ENCODE measurements at places on chromosomes 7 and 10.

DNA sequence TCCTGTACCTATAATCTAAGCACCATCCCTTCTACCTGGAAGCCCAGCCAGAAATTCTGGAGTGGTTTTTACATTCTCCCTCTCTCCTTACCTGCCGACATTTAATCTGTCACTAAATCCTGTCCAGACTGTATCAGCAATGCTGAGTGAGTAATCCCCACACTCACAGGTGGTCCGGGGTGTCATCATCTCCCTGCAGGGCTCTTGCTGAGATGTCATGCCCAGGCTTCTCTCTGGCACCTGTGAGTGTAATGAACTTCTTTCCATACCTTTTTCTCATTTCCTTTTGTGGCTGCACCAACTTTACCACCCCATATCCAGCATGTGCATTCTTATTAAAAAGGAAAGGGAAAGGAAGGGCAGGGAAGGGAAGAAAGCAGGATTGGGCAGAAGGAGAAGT lies 355.2 kb downstream of the CCSER2 start:
- DNase-seq = no peak

- no peak for DNase-seq
These were observed at the start of gene SPOCK2 for GRCh38 chr10:72087969-72088888. Gene SPOCK2, minus strand, starts transcription at chr10:72088551. Its CDS starts 223 bp downstream, at chr10:72088328.

- no peak for DNase-seq
These were observed 37.2 kb downstream of the CLEC2L start for GRCh38 chr7:139560678-139561077.

- peak; percentile 48 for DNase-seq
These were observed 126.5 kb downstream of the SH2D4B start for GRCh38 chr10:80664071-80664680.

DNA sequence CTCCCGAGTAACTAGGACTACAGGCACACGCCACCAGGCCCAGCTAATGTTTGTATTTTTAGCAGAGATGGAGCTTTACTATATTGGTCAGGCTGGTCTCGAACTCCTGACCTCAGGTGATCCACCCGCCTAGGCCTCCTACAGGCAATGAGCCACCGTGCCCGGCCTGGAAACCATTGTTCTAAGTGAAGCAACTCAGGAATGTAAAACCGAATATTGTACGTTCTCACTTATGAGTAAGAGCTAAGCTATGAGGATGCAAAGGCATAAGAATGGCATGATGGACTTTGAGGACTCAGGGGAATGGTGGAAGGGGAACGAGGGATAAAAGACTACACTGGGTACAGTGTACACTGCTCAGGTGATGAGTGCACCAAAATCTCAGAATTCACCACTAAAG lies 235.1 kb upstream of the AUTS2 start:
- peak; percentile 54 for DNase-seq

DNA sequence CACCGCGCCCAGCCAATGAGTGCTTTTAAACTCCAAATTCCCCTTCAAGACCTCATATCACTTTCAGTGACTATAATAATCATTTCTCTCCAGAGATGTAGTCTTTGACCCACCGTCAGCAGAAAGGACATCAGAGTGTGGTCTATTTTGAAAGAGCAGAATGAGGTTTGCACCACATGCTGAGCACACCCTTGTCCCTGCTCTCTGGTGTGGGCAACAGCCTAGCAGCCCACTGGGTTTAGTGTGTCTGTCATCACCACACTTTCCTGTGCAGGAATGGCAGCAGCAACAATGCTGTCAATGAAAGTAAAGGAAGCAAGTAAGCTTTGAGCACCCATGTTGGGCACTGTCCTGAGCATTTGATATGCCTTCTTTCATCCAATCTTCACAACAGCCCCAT lies 122.4 kb downstream of the PLXNA4 start:
- no peak for DNase-seq

GRCh38 chr7:81882086-81882485 lies 112.2 kb upstream of the HGF start:
- DNase-seq = peak; percentile 68

- DNase-seq = no peak
These were observed 170.9 kb downstream of the LRMDA start for GRCh38 chr10:75602341-75602740.

DNA sequence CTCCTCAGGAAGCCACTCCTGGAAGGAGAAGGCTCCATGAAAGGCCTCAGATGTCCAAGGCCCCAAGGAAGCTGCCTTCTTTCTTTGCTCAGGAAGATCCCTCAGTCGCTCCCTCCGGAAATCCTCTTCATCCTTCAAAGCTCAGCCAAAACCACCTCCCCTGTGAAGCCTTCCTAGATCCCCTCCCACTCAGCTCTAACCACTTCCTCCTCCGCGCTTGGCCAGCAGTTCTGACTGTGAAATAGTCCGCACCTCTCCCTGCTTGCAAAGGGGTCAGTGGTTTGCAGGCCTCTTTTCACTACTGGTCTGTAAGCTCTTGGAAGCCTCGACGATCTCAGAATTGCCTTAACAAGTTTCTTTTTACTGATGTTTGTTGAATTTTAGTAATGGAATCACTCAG lies 23.9 kb downstream of the PYROXD2 start:
- no peak for DNase-seq

DNA sequence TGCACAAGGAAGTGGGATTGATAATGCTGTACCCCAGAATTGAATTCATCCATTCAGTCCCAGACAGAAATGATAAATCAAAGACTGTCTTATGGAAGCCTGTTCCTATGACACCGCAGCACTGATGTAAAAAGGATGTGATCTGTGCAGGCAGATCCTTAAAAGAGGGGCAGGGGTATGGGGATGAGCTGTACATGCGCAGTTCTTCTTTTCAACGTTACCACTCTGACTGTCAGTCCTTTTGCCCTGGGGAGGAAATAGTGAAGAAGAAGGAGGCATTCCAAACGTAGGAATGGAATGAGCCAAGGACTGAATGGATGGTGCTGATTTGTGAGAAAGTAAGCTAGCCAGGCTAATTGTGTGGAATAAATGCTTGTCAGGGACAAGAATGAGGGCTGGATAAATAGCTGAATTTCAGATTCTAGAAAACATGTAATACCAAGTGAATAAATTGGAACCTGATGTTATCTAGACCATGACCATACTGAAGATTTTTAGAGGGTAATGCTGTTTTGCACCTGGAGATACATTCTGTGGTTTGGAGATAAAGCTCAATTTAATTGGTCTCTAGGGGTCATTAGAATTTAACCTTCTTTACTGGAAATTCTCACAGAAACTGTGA lies 509.3 kb downstream of the SORCS3 start:
- DNase-seq = peak; percentile 51

DNA sequence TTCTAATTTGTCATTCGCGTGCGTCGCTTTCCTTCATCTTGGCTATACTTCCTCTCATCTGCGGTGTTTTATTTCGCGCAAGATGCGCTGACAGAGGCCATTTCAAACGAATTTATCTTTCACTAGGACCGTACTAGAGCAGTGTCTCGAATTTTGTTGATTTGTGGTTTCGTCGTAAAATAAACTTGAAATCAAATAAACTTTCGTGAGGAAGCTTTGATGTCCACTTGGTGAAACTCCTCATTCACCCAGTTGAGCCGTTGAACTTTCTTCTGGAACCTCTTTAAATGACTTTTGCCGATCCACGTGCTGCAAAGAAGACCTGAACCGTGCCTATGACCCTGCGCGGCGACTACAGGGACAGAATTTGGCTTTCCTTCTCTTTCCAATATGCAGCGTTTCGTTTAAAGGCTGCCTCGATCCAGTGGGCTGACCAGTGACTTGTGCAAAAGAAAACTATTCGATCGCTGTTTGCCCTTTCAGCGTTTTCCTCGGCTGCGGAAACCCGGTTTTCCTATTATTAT lies 163.9 kb upstream of the PPP1R3A start:
- DNase-seq = no peak

DNA sequence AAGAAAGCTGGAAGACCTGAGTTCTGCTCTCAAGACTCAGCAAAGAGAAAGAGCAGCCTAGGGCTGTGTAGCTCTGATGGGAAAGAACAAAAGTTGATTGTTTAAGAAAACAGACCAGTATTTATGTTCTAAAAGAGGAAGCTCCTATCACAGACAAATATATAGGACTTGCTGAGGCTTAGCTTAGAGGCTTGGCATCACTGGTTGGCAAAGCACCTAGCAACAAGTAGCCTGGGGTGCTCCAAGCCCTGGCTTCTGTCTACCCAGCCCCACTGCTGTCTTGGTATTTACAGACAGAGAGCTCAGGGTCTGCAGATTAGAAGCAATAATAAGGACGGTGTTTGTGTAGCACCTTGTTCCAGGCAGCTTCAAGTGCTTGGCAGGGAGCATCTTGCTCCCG lies 36.9 kb upstream of the CCDC3 start:
- no peak for DNase-seq

- no peak for DNase-seq
These were observed 84.8 kb downstream of the ANK3 start for GRCh38 chr10:60304829-60305379.

GRCh38 chr10:101569323-101569621 lies 18.8 kb downstream of the POLL start:
- DNase-seq = no peak

DNA sequence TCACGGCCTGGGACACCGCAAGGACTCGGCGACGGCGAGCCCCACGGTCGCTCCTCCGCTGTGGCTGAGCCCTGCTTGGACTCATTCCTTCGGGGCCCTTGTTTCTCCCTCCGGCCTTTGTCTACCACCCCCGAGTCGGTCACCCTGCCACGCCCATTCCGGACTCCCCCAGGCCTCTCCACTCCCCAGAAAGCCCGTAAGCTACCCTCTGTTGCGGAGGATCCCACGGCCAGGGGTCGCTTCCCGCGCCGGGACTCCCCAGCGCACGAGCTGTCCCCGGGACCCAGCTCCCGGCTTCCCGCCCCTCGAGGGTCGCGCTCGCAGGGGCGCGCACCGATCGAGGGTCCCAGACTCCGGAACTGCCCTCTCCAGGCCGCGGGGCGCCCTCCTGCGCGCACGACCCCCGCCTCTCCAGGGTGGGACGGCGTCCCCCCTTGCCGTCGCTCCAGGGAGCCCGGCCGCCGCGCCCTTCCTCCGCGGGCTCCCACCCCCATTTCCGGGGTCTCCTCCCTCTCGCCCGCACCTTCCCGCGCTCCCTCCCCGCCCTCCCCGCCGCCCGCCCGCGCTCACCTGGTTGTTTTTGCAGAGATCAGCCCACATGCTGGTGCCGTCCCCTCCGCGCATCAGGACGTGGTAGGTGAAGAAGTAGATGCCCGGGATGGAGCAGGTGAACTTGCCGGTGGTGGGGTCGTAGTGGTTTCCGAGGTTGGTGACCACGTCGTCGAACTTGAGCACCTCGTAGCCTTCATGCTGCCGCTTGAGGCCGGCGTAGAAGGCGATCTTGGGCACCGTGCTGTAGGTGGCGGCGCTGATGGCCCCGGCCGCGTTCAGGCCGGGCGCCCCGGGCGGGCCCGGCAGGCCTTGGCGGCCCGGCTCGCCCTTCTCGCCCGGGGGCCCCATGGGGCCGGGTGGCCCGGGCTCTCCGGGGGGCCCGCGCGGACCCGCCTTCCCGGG lies 1.5 kb downstream of the C1QL3 start:
- no peak for DNase-seq

DNA sequence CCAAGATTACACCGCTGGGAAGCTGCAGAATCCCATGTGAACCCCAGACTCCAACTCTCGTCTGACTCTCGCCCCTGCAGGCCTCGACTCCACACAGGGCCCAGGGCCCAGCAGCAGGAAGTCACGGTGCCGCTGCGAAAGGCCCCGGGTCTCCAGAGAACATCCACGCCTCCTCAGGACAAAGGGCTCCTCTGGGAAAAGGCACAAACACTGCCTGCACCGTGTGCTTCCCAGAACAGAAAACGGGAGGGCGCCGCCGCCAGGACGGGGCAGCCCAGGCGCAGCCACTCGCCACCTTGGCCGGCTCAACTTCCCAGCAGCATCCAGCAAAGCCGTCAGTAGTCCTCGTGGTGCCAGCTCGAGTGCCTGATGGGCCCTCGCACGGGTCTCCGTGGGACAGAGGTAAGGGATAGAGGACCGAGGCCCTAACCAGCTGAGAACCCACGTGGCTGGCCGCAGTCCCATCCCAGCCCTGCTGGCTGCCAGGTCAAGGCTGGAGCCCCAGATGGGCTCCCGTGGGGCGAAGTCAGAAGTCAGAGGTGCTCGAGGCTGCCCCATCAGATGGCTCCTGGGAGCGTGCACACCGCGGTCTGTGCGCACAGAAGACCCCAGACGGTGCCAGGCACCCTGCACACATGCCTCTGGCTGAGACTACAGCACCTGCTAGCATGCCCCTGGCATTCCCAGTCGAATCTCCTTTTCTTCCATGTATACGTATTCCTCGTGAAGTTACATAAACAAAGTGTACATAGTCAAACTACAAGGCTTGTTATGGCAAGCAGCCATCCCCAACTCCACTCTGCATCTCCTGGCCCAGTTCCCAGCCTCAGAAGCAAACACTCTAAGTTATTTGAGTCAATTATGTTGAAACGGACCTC lies 60.2 kb downstream of the MAD1L1 start:
- DNase-seq = peak; percentile 73

DNA sequence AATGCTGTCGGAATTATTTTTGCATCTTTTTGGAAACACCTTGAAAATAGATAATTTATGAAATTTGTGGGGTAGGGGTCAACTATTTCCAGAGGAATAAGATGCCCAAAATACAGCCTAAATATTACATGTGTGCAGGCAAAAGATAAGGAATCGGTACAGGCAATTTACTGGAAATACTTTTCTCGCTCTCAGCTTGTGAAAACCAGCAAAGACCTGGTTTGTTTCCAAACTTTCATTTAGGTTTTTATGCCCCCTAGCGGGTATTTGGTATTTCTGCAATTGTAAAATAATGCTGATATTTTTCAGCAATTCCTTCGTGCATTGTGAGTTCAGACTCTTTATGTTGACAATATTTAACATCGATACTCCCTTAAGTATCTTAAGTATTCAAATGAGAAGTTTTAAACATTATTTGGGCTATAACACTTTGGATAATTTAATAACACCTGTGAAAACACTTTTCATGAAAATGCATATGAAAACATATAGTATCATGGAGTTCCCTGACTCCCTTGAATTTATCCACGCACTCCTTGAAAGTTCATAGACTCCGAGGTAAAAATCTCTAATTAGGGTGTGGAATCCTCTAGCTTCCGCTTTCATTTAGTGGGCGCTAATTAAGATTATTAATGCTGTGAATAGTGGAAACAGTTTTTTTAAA lies 132.4 kb downstream of the TSPAN12 start:
- peak; percentile 49 for DNase-seq

- DNase-seq = no peak
These were observed 56.0 kb downstream of the TNRC18 start for GRCh38 chr7:5367661-5368060.

DNA sequence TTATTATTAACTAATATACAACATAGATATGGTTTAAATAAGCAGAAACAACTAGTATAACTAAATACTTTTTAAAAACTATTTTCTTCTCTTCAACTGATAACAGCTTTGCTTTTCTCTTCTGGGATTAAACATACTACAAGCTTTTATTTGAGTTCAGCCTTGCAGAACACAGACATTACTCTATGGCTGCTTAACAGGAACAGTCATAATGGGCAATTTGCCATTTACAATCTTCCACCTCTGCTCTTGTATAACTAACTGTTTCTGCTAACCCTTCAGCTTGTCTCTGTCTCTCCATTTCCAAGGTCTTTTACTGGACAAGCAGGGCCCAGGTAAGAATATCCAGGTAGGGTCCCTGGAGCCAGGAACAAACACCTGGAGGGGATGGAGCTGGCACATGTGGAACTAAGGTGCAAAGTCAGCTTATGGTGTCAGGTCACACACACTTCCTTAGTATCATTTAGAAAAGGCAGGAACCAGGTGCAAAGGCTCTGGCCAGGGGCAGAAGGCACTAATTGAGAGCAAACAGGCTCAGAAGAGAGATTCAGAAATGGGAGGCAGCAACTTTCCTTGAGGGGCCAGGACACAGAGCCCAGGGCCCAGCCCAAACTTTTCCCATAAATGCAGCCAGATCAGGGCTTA lies 93.1 kb downstream of the STRA8 start:
- DNase-seq = no peak
